ENCODE measurements at places on chromosomes 16 and 17. TPM values are rescaled to one million over a fixed set of nuclear protein-coding genes. Genes with fewer than 3 reads are reported as not detected.

GRCh38 chr17:43631429-43631828 lies 30.3 kb downstream of the MEOX1 start:
- DNase-seq: no peak

GRCh38 chr16:17447101-17447569 lies 23.6 kb downstream of the XYLT1 start:
- no peak for DNase-seq

GRCh38 chr17:42424991-42425610 lies 2.0 kb upstream of the CAVIN1 start:
- no peak for DNase-seq

DNA sequence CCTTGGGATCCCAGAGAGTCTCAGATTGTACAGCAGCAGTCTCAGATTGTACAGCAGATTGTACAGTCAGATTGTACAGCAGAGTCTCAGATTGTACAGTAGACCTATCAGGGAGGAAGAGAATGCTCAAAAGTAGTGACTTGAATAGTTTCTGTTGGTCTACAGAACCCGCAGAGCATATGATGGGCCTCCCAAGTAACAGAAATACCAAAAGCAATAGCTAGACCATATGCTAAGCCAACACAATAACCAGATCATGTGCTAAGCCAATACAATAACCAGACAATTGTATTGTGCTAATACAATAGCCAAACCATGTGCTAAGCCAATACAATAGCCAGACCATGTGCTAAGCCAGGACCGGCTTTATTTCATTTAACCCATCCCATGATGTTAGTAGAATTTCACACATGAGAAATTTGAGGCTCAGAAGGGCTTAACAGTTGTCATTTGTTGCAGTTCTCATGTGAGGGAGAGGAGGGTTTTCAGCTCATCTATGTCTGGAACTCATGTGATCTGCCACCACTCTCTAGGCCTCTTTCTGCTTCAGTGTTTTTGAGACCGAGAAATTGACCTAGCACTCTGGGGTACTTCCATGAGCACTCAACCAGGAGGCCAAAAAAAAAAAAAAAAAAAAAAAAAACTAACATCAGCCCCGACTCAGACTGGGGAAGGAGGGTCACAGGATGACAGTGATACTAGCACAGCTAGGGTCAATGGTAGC lies 144.0 kb downstream of the SOX9 start:
- no peak for DNase-seq

Gene EVI2A
- 1.9 TPM for polyA plus RNA-seq

DNA sequence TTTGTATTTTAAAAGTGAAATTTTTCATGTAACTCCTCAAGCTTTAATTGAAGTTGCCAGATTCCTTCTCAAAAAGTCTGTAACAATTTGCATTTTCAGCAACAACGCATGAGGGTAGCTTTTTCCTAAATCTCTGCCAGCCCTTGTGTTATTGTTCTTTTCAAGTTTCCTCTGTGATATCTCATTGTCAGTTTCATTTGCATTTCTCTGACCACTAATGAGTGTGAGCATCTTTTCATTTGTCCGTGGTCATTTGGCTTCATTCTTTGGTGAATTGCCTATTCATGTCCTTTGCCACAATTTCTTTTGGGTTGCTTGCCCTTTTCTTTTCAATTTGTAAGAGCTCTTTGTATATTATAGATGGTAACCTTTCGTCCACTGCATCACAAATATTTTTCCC lies 68.0 kb upstream of the NKD1 start:
- no peak for DNase-seq

All from left lung (tissue), 14 donors.